ENCODE measurements at places on chromosomes 1 and 21.
A peak's percentile ranks its signal among the peaks of the same experiment; 100 is the strongest.

GRCh38 chr1:117067533-117068370 lies 7.6 kb downstream of the TTF2 start:
- peak; percentile 49 for DNase-seq

DNA sequence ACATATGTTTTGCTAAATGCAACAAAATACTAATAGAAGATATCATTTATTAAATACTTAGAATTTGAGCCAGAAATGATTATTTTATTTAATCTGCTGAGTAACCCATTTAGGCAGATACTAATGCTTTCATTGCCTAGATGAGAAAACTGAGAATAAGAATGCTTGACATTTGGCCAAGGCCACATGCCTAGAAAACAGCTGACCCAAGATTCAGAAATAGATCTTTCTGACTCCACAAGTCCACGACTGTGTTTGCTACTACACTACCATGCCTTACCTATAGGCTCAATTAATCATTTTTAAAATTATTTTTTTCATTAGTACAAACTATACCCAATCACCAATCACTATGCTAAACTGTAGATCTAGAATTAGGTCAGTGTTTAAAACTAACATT lies 129.7 kb downstream of the ATP1B1 start:
- DNase-seq, result no peak

- DNase-seq, result no peak
Measured at GRCh38 chr21:30126576-30126975, 40.0 kb downstream of the CLDN17 start.

DNA sequence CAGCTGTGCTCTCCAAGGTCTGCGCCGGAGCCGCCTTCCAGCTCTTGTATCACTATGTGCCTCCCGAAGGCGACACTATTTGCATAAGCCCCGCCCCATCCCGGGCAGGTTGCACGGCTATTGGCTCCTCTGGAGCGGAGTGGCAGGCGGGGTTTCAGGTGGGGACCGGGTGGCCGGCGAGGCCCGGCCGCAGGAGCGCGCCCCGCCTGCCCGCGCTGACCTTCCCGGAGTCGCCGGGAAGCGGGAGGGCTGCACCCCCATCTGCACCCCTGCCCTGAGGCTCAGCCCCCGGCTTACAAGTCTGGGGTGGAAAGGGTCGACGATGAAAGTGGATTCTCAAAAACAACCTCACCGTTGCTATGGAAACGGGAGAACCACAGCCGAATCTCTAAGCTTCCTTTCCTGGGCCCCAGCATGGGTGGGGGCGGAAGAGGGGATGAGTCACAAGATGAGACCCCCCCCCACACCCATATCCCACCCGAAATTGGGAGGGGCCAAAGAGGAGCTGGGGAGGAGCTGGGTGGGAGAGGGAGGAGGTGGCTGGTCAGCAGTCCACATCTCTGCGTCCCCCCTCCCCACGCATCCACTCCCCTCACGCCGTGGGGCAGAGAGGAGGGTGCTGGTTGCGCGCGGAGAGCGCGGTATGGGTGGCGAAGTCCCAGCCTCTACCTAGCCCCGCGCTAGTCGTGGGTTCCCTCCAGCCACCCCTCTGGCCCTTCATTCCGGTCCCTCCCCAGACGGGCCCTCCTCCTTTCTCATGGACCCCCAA lies at the start of gene HPCAL4:
TSS of gene HPCAL4 (minus strand) at position 51 of the 769 bp plus-strand sequence. CDS start 6,830 bp downstream, outside the sequence.
- DNase-seq, result peak; percentile 76

Measured in NCI-H1930 (cell line).